Muscle of back (tissue), 13 donors: ENCODE measurements at places on chromosomes 7 and 10. TPM values are rescaled to one million over a fixed set of nuclear protein-coding genes. Genes with fewer than 3 reads are reported as not detected.

The SRGN gene
- 16.2 TPM for polyA plus RNA-seq

DNA sequence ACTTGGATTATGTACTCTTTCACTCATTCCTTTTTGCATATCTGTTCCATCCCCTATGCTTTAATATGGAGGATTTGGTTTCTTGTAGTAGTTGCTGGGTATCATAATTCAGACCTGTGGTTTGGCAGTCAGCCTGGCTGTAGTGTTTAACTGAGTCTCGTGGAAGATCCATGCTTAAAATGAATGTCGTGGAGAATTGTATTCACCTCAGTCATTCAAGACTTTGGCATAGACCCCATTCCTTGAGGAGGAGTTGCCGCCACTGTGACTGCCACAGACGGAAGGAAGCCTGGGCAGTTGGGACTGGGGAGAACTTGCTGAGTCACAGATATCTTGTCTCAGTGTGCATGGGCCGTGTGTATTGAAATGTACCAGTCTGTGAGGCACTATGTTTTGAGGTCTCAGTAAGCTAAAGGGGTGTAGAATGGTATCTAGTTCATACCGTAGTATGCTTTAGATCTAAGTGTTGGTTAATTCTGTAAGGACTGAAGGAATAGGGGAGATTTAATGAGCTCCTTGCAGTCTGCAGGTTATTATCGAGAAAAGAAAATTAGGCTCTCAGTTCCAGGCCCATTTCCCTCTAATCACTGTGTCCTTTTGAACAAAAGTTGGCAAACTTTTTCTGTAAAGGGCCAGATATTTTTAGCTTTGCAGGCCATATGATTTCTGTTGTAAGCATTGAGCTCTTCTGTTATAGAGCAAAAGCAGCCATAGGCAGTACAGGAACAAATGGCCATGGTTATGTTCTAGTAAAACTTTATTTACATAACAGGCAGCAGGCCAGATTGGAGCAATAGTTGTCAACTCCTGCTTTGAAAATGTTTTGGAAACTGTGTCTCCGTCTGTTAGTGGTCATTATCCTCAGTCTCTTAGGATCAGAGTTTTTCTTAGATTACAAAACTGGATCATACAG lies 76.8 kb downstream of the TPST1 start:
- peak; percentile 22 for DNase-seq

DNA sequence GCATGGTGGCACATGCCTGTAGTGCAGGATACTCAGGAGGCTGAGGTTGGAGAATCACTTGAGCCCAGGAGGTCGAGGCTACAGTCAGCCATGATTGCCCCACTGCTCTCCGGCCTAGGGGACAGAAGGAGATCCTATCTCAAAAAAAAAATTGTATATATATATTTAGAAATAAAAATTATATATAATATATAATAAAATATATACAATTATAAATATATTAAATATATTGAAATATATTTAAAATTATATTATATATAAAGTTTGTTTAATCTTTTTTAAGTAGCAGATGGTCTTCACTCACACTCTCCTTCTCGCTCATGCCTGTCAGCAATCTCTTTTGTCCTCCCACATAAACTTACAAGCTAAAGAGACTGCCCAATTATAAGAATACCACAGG lies 58.5 kb downstream of the LMBR1 start:
- no peak for DNase-seq

- no peak for DNase-seq
Observed at GRCh38 chr10:89889606-89890005, 188.2 kb downstream of the KIF20B start.
